ENCODE measurements at places on chromosomes 3 and 15.

DNA sequence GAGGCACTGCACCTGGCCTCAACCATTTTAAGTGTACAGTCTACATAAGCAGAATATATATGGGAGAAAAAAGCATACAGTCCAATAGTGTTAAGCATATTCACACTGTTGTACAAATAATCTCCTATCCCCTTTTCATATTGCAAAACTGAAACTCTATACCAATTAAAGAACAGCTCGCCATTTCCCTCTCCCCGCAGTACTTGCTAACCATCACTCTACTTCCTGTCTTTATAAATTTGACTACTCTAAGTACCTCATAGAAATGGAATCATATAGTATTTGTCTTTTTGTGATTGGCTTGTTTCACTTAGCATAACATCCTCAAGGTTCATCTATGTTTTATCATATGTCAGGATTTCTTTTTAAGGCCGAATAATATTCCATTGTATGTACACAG lies 21.6 kb upstream of the TASOR start:
- no peak for DNase-seq

DNA sequence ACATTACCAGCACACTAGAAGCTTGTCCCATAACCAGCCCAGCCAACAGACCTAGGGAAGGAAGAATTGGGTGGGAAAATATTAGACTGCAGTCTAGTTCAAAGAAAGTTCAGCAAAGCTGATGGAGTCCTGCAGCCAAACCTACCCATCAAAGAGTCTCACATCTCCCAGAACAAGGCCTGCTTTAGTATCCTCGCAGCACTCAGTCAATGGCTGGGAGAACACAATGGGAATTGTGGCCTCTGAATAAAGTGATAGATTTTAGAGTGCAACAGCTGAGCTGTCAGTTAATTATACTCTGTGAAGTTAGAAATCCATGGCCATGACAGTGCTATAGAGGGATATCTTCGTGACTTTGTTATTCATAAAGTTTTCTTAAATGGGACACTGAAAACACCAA lies 207.2 kb upstream of the NAALADL2 start:
- DNase-seq: no peak

- DNase-seq: no peak
Measured at GRCh38 chr3:179046497-179047353, 24.9 kb downstream of the ZMAT3 start.

- DNase-seq: no peak
Measured at GRCh38 chr3:161644891-161645635, 148.5 kb downstream of the OTOL1 start.

- DNase-seq: no peak
Measured at GRCh38 chr3:196131921-196132320, 50.0 kb upstream of the TFRC start.

- no peak for DNase-seq
Measured at GRCh38 chr15:101617390-101617965, 34.7 kb downstream of the TM2D3 start.

DNA sequence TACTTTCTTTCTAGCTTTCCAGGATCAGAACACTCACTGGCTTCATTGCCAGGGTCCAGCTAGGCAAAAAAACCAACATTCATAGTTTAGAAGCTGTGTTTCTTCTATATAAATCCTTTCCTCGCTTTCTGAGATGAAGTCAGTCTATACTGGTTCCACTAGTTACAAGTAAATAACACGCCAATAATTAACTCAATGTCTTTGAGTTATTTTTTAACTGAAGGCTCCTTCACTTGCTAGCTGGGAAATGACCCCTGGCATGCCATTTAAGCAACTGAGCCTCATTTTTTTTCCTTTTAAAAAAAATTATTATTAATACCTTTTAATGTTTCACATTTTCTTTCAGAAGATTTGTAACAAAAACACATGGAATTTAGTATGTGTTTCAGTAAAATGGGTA lies 2.1 kb upstream of the CCDC174 start:
- DNase-seq: no peak

DNA sequence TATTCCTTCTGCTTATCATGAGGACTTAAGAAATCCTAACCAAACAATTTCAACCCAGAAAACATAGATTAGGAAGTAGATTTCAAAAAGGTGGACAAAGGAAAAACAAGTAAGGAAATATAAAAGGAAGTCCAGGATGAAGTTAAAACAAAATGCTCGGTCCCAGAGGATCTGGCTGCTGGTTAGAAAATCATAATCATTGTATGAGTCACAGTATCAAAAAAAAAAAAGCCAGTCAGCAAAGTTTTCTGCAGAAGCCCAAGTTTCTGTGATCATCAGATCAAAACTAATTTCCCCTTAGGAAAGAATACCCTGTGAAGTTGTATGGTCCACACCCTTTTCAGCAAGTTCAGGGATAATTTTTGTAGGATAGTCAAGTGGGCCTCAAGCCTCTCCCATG lies 43.0 kb upstream of the LRTM1 start:
- no peak for DNase-seq

GRCh38 chr15:94234300-94234699 lies 2.9 kb downstream of the MCTP2 start:
- no peak for DNase-seq

GRCh38 chr3:138245026-138245425 lies 57.9 kb downstream of the ARMC8 start:
- no peak for DNase-seq

DNA sequence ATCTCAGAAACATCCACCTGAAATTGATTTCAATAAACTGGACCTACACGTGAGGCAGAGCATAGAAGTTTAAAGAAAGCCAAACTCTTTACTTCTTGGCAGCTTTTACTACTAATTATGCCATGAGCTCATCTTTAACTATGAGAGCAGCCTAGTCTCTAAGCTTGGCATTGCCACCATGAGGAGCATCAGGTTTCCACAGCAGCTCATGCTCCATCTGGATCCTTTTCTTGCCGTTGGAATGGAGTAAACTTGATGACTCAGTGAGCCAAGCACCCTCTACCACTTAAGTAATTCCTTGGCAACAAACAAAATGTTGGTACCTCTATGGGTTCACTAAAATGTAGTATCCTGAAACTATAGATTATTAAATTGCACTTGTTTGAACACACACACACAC lies 583.2 kb downstream of the EPHA3 start:
- DNase-seq: no peak

DNA sequence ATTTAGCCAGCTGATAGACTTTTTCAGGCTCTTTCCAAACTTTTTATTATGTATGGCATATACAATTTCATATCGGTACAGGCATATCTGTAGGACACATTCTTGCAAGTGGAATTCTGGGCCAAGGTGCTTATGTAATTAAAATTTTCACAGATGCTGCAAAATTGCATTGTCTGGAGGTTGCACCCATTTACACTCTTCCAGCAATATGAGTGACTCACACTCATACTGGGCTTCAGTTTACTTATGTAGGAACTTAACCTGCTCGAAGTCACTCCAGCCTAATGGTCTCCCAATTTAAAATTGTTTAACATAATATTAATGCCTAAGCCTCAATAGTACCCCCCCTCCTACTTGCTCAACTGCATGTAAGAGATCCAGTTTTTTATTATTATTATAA lies 11.2 kb upstream of the SEC62 start:
- no peak for DNase-seq

DNA sequence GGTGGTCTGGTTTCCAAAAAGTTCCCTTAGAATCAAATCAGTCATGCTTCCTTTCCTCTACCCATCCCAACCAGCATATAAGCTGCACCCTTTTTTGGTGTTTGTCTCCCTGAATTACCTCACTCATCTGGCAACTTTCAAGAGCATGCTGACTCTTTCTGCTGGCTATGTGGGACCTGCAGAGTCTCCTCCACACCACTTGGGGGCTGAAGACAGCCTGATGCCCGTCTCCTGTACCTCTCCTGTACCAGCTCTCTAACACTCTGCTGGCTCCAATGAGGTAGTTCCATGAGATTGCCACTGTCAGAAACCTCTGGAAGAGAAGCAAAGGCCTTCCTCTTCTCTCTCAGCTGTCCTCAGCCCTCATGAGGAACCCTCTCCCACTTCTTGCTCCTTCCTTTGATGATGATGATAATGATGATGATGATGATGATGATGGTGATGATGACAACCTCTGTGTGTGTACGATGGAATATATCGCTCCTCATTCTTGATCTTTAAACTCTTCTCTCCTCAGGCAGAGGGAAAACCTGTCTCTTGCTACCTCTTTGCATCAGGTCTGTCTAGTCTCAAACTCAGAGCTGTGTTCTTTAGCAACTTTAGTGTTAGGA lies 257.5 kb downstream of the ZNF621 start:
- no peak for DNase-seq

DNA sequence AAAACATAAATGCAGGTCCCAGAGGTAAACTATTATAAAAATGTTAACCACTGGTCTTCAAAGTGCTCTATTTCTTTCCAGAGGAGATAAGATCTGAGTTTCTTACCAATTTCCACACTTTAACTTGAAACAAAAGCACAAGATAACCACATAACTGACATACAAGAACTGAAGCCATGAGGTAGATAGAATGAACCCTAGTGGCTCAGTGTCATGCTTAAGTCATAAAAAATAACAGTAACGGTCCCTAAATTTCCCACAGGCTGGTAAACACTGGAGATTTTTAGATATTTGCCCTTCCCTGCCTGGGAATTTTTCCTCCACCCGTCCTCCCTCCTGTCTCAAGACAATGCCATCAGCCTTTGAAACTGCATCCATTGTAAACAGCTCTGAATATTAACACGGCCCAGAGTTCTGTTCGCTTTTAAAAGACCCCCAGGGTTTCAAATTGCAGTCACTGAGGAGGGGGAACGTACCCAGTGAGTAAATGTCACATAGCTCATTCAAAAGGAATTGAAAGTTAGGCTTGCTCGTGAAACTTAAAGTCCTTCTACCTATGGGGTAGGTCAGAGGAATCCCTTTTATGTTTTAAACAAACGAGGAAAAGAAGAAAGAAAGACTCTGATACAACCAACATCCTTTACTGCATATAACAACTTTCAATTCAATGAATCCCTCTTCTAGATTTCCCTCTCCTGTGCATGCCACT lies 5.7 kb downstream of the LRIG1 start:
- no peak for DNase-seq

DNA sequence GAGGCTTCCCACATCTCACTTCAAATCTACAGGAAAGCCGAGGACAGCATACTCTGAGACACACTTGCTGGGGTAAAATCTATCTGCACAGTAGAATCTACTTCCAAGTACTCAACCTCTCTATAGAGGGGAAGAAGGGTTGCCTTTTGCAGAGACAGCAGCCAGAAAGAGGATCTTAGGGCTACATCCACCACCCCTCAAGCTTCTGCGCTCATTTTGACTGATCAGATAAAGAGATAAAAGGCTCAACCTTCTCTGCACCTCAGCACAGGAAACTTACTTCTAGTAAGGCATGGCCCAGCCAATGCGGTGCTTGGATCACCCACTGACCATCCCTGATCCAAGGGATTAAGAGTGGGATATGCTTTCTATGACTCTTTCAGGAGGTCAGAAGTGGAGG lies 6.9 kb upstream of the SLC9A9 start:
- peak; percentile 5 for DNase-seq

DNA sequence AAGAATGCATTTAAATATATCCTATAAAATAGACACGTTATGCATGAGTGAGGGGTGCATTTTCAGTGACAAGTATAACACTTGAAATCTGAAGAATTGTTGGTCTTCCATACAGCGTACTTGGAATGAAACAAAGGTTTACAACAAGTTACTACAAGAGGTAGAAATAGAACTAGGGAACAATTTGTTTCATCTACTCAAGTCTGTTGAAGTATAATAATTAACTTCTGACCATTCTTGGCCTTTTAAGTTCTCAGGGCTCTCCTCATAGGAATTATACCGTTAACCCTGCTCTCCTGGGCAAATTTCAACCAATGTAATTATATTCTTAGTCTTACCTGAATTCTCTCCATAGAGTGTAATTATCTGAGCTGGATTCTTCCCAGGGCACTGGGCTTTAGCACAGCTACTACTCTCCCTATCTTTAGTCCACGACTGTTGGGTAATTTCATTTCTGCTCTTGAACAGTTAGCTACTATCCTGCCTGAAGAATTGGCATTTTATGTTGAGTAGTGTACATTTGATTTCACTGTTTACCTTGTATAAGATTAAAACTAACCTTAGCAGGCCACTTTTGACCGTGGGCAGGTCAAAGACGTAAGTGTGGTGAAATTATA lies 100.6 kb downstream of the UBE2E2 start:
- DNase-seq: no peak

- DNase-seq: no peak
Measured at GRCh38 chr15:65056868-65057548, 10.8 kb downstream of the RASL12 start.

DNA sequence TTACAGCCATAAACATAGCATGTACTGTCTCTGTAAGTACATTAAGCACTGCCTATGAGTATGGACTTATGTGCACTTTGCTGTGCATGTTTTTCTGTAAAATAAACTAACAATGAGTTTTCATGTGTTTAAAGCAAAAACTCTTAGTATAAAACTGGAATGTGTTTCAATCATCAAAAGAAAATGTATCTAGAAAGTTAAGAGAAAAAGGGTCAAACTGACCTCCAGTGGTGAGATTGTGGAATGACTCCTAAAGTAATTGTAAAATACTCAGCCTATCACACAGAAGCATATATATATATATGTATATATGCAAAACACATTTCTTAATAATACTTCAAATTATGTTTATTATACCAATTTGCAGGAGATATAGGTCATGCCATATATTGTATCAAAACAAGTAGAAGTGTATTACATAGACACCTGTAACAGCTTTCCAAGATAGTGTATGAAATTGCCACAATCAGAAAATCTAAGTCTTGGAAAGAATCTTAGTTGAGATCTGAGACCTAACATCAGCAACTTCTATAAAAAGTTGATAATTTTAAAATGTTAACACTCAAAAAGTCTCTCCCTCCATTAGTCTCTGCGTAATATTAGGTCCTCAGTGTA lies 199.6 kb downstream of the FMN1 start:
- no peak for DNase-seq

GRCh38 chr15:29570948-29571791 lies 251.1 kb downstream of the TJP1 start:
- no peak for DNase-seq

DNA sequence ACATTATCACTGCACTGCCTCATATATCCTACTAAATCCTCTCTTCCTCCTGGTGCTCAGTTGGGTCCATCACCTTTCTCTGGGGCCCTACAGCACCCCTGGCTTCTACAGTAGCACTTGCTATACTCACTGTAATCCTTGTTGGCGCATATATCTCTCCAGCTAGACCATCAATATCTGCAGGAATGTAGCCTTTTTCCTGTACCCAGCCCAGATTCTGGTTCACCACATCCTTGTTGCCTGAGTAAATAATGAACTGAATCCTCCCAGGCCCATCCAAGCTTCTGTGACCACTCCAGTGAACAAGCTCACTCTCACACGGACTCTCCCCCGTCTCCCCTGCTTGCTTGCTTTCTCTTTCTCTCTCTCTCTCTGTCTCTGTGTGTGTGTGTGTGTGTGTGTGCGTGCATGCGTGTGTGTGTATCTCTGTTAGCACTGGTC lies 62.5 kb upstream of the LIPC start:
- DNase-seq: no peak

- no peak for DNase-seq
Measured at GRCh38 chr15:82129761-82130160, 83.9 kb upstream of the MEX3B start.

GRCh38 chr3:8599146-8599545 lies 45.5 kb downstream of the SSUH2 start:
- DNase-seq: no peak

GRCh38 chr3:21898316-21898715 lies 147.3 kb upstream of the ZNF385D start:
- DNase-seq: no peak

- DNase-seq: no peak
Measured at GRCh38 chr3:123405021-123405420, 43.9 kb downstream of the ADCY5 start.

Data from activated naive CD4-positive, alpha-beta T cell (primary cell).